Stimulated activated naive CD8-positive, alpha-beta T cell treated with anti-CD3 and anti-CD28 coated beads, Interleukin-15, amount 100 ng/mL, for 72 hours (primary cell): ENCODE measurements at places on chromosomes 4 and X.

GRCh38 chr4:176286728-176287127 is 17.7 kb upstream of the ASB5 start:
- no peak for DNase-seq

GRCh38 chrX:154738011-154738738 is 12.7 kb downstream of the GAB3 start:
- no peak for DNase-seq

- DNase-seq, result no peak
Measured at GRCh38 chr4:2617955-2618354, 81.5 kb downstream of the FAM193A start.

DNA sequence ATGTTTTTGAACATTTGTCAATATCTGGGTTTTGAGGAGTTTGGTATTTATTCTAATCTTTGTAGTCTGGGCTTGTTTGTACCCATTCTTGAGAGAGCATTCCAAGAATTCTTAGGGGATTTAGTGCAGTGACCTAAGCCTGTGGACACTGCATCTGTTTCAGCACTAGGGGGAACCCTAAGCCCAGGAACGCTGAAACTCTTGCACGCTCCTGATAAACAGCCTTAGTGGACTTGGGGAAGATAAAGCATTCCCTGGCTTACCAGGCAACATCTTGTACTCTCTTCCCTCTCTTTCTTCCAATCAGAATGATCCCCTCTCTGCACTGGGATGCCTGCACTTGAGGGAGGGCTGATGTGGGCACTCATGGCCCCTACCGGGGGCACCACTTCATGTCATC is 654.9 kb upstream of the HTR2C start:
- no peak for DNase-seq

DNA sequence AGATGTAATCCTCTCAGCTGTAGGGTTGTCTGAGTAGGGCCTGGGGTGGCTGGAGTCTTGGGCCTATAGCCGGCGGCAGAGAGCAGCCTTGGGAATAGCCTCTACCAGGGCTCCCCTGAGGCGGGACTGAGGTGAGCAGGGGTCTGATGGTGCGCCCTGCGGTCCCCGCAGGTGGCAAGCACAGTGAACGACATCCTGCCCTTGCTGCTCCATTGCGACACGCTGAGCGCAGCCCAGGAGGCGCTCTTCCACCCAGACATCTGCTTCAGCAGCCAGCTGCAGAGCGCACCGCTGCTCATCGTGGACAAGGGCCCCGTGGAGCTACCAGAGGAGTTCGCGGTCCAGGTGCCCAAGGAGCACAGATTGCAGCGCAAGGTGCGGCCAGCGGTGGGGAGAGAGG is 317.0 kb downstream of the ADGRL3 start:
- no peak for DNase-seq
